Left kidney (tissue), 8 donors: ENCODE measurements at places on chromosomes 4 and X. TPM values are rescaled to one million over a fixed set of nuclear protein-coding genes. Genes with fewer than 3 reads are reported as not detected.

- DNase-seq = no peak
These were observed 787 bp upstream of the TET2 start for GRCh38 chr4:105145903-105146275.

- peak; percentile 20 for DNase-seq
These were observed 51.9 kb downstream of the NAA11 start for GRCh38 chr4:79273915-79274314.

Gene ASMT
- polyA plus RNA-seq = 0.10 TPM

Gene EDNRA
- 88.5 TPM for polyA plus RNA-seq
